ENCODE measurements at places on chromosomes 1 and 21.
A peak's percentile ranks its signal among the peaks of the same experiment; 100 is the strongest.

DNA sequence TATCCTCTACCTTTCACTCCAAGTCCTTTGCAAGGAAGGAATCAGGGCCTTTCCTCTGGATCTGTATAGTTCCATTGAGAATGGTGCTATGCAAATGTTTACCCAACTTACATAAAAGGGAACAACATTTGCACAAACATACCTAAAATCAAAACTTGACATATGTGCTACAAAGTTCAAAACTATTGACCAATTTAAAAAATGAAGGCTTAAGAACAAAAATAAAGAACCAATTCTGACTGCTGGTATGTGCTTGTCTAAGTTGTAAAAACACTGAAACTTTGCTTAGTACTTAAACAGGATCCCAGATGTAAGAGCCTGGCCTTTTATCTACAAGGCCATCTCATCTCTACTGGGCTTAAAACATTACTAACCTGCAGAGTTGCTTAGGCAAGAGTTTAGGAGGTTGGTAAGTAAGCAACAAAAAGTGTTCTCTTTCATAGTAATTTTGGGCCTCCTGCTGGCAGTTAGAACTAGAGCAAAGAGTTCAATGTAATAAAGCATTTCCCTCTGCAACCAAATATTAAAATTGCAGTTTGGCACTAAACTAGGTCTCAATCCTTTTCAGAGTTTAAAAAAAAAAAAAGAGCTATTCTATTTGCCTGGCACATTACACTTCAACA is 2.0 kb downstream of the SCMH1 start:
- DNase-seq = peak; percentile 50

DNA sequence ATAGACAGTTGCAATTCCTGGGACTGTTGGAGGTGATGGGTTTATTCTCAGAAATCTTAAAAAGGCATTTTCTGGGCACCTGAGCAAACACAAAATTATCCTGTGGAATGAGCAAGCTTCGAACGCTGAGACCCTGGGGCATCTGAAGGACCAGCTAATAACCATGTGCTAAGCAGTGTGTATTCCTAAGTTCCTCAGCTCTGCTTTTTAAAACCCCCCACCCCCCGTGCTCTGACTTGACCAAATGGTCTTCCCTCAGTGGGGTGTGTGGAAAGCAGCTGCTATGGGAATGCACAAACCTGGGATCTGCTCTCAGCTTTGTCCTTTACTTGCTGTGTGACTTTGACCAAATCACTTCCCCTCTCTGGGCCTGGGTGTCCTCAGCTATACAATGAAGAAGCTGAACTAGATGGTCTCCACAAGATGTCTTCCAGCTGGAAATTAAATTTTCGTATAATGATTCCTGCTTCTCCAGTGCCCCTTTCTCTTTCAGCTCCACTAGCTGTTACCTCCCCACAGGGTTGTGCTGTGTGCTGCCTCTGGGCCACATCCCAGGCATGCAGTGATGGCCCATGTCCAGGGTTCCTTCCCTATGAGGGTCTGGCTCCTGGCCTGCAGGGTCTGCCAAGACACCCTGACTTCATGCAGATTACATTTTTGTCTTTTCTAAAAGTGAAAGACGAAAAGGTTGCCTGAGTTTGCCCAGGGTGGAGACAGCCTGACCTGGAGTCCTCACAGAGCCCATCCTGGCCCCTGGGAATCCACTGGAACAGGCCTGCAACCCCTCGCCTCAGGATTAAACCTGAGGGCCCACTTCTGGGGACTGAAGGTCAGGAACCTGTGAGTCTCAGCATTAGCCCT is 14.9 kb upstream of the CD247 start:
- no peak for DNase-seq

DNA sequence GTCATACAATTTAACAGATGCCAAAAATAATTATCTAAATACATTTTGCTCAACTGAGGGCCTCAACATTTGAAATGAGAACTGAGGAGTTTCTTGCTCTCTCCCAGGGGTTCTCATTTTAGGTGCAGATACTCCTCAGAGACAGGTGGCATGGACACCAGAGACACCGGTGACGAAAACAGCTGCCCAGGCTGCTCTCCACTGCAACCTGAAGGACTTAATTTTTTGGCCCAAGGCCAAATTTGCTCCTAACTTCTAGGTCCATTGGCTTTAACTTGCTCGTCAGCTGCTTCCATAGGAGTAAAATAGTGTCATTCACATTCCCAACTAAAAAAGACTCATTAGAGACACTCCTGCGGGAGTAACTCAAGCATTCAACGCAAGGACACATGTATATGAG is 87.0 kb downstream of the NRIP1 start:
- no peak for DNase-seq

- DNase-seq = no peak
These were observed 298.6 kb upstream of the ADAMTS5 start for GRCh38 chr21:27265492-27265891.

DNA sequence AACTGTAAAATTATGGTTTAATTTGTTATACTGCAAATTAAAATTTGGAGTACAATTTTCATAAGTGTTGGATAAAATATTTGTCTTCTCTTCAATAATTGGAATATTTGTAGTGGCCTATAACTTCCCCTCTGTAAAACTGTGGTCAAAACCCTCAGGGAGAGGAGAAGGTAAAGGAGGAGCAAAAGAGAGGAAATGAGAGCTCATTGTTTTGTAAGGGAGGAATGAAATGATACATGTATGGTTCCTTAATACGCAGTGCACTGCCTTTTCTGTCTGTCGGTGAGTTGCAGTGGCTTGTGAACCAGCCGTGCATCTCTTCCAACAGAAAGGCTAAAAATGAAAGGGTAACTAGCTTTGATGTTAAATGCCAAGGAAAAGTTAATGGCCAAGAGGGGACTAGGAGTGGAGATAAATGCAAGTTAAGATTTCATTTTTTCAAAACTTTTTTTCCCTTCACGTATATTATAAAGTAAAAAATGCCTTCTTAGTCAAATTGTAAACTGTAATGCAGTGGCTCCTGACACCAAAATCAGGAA is 26.4 kb downstream of the LRRC8D start:
- peak; percentile 56 for DNase-seq
